ENCODE measurements at places on chromosomes 3 and 15.

- no peak for DNase-seq
Observed at GRCh38 chr15:83322061-83322460, 37.6 kb upstream of the BNC1 start.

DNA sequence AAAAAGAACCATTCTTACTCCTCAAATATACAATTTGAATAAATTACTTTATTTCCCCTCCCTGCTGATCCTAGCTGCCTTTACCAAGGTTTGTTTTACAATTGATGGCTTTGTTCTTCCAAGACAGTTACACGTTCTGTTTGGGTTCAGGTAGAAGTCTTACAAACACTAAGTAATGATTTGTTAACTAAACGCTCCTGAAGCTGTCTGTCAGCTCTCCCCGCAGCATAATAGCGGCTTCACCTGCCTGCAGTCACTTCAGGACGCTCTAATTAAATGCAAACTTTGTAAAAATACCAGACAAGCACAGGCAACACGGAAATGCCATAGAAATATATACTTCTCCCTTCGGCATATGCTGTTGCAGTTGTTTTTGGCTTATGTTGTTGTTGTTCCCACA is 176.4 kb upstream of the MDFIC2 start:
- DNase-seq = no peak

DNA sequence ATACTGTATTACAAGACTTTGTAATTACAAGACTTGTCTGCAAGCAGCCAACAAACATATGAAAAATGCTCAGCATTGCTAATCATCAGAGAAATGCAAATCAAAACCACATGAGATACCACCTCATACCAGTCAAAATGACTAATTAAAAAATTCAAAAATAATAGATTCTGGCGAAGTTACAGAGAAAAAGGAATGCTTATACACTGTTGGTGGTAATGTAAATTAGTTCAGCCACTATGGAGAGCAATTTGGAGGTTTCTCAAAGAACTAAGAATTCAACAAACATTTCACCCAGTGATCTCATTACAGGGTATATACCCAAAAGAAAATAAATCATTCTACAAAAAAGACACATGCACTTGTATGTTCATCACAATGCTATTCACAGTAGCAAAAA is 617.5 kb upstream of the CCDC54 start:
- no peak for DNase-seq

DNA sequence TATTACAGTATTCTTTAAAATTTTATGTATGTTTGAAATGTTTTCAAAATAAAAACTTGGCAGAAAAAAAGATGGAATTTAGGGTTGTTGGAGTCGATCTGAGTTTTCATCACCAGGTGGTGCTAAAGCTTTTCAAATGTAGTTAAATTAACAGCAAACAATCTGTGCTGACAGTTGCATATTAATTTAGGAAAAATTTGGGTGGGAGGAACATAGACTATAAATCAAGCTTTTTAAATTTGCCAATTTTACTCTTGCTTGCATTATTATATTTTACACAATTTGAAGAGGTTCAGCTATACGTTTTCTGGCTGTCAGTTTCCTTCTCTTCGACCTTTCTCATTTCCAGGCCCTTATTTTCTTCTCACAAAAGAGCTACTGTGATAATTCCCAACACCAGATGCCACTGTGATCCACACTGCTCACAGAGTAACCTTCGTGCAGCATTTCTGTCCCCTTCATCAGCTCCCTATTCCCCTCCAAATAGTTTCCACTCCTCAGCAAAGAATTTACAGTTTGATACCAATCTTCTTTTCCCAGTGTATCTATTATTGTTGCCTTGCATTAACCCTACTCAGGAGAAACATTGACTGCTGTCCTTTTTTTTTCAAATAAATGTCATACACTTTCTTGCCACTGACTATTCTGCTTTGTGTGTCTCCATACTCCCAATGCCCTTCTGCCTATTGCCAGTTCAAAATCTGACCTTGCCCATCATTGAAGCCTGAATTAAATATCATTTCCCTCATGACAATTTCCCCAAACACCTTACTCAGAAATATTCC is 53.4 kb upstream of the EIF5A2 start:
- no peak for DNase-seq

- no peak for DNase-seq
Observed at GRCh38 chr3:172065967-172066762, 26.8 kb downstream of the FNDC3B start.

- DNase-seq = no peak
Observed at GRCh38 chr3:58287354-58287753, 18.7 kb upstream of the RPP14 start.

GRCh38 chr3:71977525-71977924 is 192.6 kb upstream of the PROK2 start:
- no peak for DNase-seq

DNA sequence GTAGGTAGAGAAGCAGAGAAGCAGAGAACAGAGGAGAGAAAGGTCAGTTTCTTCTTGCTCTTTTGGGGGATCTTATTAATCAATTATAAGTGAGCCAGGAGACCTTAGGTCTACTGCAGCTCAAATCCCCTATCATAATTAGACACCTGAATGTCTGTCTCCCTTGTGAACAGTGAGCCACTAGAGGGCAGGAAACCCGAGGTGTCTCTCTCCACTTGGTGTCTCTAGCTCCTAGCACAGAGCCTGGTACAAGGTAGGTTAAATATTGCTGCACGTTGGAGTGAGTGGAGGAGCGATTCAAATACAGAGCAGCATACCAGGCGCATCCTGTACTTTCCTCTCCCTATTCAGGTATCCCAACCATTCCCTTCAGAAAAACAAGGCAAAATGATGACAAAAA is 2.0 kb upstream of the ST8SIA2 start:
- peak; percentile 35 for DNase-seq

- DNase-seq = no peak
Observed at GRCh38 chr15:49637857-49638256, 17.0 kb downstream of the DTWD1 start.

- no peak for DNase-seq
Observed at GRCh38 chr3:164479978-164480377, 598.3 kb downstream of the SI start.

GRCh38 chr15:92954578-92954977 is 54.5 kb downstream of the CHD2 start:
- DNase-seq = no peak

DNA sequence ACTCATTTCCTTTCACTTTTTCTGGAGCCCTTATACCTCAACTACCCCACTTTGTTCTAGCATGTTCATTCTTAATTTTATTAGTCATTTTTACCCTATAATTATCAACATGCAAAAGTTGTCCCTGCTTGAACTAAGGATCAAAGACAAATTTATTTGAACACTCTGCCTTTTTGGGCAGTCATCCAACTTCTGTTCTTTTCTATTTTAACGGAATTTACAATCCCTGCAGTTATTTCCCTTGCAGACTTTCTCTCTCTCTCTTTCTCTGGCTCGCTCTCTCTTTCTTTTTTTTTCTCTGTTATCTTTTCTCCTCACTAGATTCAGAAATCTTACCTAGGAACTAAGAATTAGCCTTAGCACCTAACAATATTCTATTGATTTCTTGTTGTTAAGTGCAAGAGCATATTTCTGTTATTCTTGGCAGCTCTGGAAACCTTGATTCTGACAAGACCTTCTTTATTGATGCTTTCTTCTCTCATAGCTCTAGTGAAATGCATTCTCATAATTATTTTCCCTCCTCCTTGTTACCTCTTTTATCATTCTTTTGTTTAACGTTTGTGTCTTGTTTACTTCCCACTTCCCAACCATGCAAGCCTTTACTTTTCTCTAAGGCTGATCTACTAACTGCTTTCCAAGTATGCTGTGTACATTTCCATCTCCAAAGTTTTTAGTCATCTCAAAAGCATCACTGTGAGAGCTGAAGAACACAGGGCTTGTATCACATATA is 951.6 kb downstream of the DIPK2A start:
- DNase-seq = no peak

GRCh38 chr15:74695597-74696397 is at the start of gene EDC3:
TSS of gene EDC3 (minus strand) at chr15:74696024. CDS start at chr15:74675124, 20,900 bp downstream.
- DNase-seq = peak; percentile 91

DNA sequence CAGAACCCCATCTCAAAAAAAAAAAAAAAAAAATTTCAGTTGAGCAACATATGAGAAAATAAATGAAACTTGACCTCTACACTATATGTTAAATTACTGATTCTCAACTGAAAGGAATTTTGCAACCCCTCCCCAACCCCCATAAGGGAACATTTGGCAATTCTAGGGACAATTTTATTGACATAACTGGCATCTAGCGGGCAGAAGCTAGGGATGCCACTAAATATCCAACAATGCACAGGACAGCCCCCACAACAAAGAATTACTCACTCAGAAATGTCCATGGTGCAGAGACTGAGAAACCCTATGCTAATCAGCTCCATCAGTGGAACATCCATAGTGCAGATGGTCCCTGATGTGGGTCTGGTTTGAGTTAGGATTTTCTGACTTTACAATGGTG is 58.2 kb upstream of the OXTR start:
- no peak for DNase-seq

- no peak for DNase-seq
Observed at GRCh38 chr15:41183581-41183980, 47.0 kb downstream of the EXD1 start.

- no peak for DNase-seq
Observed at GRCh38 chr3:65448120-65448519, 590.6 kb downstream of the MAGI1 start.

GRCh38 chr15:84741121-84741520 is 7.3 kb upstream of the ZNF592 start:
- no peak for DNase-seq

DNA sequence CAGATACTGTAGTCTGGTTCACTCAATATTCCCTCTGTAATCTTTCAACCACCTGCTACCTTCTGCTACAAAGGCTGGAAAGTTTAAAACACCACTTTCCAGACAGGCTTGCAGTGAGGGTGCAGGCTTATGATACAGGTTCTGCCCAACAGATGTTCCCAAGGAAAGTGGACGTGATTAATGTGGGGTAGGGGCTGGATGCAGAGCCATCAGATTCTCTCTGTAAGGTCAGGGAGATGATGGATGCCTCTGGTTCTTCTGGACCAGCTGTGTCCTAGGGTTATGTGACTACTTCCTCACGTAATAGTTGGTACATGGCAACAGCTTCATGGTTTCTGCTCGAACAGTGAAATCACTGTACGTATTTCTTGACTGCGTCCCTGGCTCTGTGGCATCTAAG is 11.1 kb downstream of the GPR176 start:
- no peak for DNase-seq

GRCh38 chr15:36596915-36597314 is 17.5 kb downstream of the CDIN1 start:
- DNase-seq = no peak

Measured in activated T-cell treated with anti-CD3 and anti-CD28 coated beads, Interleukin-2, amount 50 U/mL, for 48 hours (primary cell).